Epithelial cell of alveolus of lung (primary cell): ENCODE measurements at places on chromosomes 13 and 19. TPM values are rescaled to one million over a fixed set of nuclear protein-coding genes. Genes with fewer than 3 reads are reported as not detected.

The KCNN4 gene
- 5.4 TPM in 1 of 2 replicates, not detected in the other for total RNA-seq

The KLHL26 gene
- total RNA-seq = 5.8 and 9.1 TPM in 2 replicates

The CCDC70 gene
- total RNA-seq = not detected in 2 replicates

The KIRREL2 gene
- 0.13 TPM in 1 of 2 replicates, not detected in the other for total RNA-seq

The ZNF667 gene
- 2.8 and 5.3 TPM in 2 replicates for total RNA-seq

The RYR1 gene
- total RNA-seq = under 0.01 and 0.48 TPM in 2 replicates

The CEACAM7 gene
- not detected in 2 replicates for total RNA-seq

The FFAR2 gene
- total RNA-seq = not detected in 2 replicates

The MUC16 gene
- under 0.01 TPM in 1 of 2 replicates, not detected in the other for total RNA-seq

The TBXA2R gene
- 0.40 and 3.0 TPM in 2 replicates for total RNA-seq

The GTPBP3 gene
- 11.2 and 18.1 TPM in 2 replicates for total RNA-seq

The URAD gene
- total RNA-seq = not detected in 2 replicates

The SELENOV gene
- total RNA-seq = not detected in 2 replicates
